NCI-H1092 (cell line): ENCODE measurements at places on chromosomes 3 and 15.

GRCh38 chr3:131218196-131218595 lies 163.4 kb upstream of the NUDT16 start:
- DNase-seq = no peak

DNA sequence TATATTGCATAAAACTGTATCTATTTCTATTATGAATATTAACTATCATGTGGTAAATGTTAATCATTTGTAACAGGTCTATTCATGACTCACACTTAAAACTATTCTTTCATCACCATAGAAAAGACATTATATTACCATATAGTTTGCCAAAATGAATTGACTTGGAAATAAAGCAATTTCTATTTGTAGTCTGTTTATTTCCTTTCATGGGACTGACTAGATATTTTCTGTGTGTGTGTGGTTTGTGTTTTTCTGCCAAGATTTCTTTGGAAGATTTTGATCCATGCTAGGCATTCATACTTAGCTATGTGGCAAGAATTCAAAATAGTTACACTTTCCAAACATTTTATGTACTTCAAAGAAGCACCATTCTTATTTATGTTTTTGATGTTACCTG lies 522.5 kb upstream of the AGTR1 start:
- DNase-seq = no peak

DNA sequence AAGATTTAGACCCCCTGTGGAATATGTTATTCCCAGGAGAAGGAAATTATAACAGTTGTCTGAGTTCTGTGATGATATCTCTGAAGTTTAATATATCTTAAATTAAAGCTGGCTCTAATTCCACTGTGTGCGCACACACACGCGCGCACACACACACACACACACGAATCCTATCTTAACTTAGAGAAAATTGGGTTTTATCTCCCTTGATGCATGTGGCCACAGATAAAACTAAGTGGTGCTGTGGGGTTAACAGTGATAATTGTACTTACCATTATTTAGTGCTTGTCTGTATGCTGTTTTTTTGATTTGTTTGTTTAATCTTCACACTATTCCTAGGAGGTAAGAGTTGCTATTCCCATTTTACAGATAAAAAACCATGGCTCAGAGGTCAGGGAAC lies 7.4 kb downstream of the EEFSEC start:
- no peak for DNase-seq

- DNase-seq = no peak
These were observed 221.9 kb downstream of the RBMS3 start for GRCh38 chr3:29502771-29503170.

GRCh38 chr15:74545086-74545485 lies 4.1 kb downstream of the ARID3B start:
- no peak for DNase-seq

- no peak for DNase-seq
These were observed 476.3 kb downstream of the RBMS3 start for GRCh38 chr3:29757054-29757777.

DNA sequence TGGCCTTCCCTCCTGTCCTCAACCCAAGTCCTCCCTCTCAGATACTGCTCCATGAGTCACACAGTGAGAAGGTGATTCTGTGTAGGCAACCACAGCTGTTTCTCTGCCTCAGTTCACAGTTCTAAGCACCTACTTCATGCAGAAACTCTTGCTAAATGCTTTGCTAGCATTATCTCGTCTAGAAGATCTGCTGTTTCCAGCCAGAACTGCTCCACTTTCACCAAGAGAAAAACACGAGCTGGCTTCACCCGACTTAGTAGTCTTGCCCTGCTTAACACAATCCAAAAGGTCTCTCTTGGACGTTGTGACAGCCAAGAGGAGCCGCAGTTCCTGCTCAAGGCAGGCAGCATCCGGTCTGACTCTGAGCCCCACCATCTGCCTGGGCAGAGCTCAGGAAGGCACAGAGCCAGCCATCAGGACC lies 272.1 kb downstream of the UACA start:
- DNase-seq = no peak

DNA sequence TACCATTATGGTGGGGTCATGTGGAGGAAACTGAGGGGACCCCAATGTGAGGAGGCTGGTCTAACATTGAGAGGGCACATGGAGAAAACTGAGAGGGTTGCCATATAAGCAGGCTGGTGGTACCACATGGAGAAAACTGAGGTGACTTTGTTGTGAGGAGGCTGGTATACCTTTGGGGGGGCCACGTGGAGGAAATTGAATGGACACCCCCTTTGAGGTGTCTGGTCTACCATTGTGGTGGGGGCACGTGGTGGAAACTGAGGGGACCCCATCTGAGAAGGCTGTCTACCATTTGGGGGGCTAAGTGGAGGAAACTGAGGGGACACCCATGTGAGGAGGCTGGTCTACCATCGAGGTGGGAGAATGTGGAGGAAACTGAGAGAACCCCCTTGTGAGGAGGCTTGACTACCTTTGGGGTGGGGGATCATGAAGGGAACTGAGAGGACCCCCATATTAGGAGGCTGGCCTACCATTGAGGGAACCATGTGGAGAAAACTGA lies 163.8 kb downstream of the FBLN2 start:
- no peak for DNase-seq

DNA sequence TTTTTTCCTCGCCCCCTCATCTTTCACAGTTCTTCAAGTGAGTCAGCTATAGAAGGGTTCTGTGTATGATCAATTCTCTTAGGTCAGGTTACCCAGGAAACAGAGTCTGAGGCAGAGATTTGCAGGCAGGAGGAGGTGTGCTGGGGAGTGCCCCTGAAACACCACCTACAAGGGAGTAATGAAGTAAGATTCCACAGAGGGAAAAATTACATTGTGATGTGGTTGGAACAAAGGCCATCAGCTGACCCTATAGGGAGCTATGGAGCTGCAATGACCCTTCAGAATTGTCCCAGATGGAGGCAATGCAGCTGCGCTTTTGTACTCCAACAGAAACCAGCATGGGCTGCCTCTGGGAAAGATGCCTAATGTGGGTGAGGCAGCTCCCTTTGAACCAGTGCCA lies 142.2 kb upstream of the CNTN3 start:
- no peak for DNase-seq

- no peak for DNase-seq
These were observed 253.7 kb upstream of the TLE3 start for GRCh38 chr15:70351391-70351790.

- DNase-seq = no peak
These were observed 109.8 kb upstream of the C3orf80 start for GRCh38 chr3:160115387-160115786.

GRCh38 chr15:27573805-27574485 lies 525.2 kb downstream of the OCA2 start:
- DNase-seq = no peak

DNA sequence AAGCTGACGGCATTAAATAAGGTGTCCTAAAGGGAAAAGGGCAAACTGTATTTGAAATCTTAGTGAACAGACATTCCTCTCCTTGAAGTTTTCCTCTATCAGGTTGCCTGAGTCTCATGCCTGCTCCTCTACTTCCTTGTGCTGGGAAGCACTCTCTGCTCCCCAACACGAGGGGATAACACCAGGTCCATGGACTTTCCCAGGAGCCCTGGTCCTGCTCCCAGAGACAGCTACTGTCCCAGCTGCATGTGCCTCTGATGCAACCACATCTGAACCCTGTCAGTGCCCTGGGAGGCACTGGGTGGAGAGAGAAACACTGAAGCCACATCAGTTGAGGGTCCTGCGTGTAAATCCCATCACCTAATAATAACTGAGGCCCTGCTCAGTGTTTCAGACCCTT lies 7.4 kb downstream of the TLR9 start:
- DNase-seq = no peak

DNA sequence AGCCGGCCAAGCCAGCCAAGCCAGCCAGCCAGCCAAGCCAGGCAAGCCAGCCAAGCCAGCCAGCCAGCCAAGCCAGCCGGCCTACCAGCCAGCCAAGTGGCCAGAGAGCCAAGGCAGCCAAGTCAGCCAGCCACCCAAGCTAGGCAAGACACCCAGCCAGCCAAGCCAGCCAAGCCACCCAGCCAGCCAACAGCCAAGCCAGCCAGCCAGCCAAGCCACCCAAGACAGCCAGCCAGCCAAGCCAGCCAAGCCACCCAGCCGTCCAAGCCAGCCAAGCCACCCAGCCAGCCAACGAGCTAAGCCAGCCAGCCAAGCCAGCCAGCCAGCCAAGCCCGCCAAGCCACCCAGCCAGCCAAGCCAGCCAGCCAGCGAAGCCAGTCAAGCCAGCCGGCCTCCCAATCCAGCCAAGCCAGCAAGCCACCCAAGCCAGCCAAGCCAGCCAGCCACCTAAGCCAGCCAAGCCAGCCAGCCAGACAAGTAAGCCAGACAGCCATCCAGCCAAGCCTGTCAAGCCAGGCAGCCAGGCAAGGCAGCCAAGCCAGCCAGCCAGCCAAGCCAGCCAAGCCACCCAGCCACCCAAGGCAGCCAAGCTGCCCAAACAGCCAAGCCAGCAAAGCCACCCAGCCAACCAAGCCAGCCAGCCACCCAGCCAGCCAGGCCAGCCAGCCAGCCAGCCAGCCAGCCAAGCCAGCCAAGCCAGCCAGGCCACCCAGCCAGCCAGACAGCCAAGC lies 200.5 kb downstream of the GOLGA6L6 start:
- no peak for DNase-seq

- DNase-seq = no peak
These were observed 16.7 kb upstream of the GPR160 start for GRCh38 chr3:170021083-170021482.

- DNase-seq = no peak
These were observed 242.8 kb upstream of the GBE1 start for GRCh38 chr3:82004266-82004665.

DNA sequence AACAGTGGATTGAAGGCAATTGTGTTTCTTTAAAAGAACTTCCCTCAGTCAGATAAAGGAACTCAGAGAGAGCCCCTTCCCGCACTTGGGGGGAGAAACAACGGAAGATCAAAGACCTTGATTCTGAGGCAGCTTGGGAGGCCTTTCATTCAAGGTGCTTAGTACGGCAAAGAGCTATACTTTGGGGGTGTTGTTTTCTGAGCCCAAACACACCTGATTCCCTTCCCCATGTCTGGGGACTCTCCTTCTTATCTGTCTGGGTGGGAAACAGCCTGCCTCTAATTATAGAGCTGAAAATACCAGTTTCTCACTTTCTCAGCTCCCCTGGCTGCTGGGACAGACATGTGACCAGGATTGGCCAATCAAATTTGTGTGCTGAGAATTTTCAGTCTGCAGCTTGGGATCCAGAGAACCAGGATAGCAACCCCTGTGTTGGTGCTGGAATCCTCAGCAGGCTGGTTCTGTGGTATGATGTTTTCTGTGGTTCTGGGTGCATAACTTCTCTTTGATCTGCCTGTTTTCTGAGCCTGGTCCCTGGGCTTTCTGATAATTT lies 19.4 kb upstream of the IQCF6 start:
- DNase-seq = no peak

DNA sequence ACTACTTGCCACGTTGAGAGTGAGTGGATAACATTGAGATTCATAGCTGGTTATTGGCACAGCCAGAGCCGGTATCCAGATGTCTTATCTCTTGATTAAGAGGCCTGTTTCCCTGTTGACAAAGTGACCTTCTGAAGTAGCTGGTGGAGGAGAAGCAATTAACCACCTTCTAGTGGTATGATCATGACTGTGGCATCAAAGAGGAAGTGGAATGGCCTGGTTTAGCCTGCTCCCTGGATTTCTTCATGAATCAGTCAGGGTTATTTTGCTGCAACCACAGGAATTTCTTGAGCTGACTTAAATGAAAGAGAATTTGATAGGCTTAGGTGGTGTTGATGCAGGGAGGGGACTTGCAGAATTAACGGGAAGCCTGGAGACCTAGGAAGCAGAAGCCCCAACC lies 398.3 kb downstream of the MFSD1 start:
- no peak for DNase-seq

- DNase-seq = no peak
These were observed 116.9 kb downstream of the PLOD2 start for GRCh38 chr3:146044046-146044445.
